ENCODE measurements at places on chromosomes 4 and X.

GRCh38 chrX:21948897-21949578 lies 8.5 kb downstream of the SMS start:
- DNase-seq: no peak

- no peak for DNase-seq
Observed at GRCh38 chr4:140764785-140765392, 8.7 kb upstream of the TBC1D9 start.

- no peak for DNase-seq
Observed at GRCh38 chr4:168188754-168189153, 96.4 kb downstream of the ANXA10 start.

- DNase-seq: no peak
Observed at GRCh38 chr4:155891058-155891457, 12.4 kb upstream of the TDO2 start.

DNA sequence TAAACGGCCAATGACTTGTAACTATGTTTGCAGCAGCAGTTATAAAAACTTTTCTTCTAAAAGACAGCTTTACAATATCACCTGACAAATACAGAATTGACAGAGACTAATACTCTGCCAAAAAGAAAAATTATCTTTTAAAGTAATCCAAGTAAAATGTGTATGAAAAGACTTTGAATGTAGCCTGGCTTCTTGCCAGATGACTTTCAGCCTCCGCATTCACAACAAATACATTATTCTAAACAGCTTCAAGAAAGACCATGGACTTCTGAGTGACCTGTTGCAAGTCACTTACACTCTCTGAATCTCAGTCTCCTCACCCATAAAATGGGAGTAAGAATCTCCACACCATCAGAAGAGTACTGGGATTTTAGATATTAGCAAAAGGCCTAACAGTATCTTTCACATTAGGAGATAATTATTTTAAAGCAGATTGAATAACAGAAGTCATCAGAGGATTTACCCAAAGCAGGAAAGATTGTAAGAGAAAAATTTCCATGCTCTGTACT lies 2.5 kb downstream of the ADAMTS3 start:
- DNase-seq: no peak

- DNase-seq: no peak
Observed at GRCh38 chr4:84151574-84151973, 347.5 kb downstream of the NKX6-1 start.

DNA sequence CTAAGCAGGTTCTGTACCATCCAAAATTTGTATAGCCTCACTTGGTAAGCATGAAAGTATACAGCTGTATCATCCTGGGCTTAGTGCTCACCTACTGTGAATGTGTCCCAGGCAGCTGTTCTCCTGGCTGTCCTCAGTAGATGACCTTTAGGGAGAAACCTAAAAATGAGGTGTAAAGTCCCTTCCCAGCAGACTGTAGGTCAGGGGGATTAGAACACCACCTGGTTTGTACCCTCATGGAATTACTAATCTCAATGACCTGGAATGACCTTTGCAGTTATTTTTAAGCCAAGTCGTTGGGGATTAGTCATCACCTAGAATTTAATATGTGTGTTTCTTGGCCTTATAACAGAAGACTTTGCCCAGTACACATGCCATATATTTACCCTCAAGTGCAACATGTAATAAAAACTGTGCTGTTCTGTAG lies 39.1 kb upstream of the MBTPS2 start:
- no peak for DNase-seq

GRCh38 chr4:150123796-150124677 lies 45.8 kb downstream of the DCLK2 start:
- no peak for DNase-seq

DNA sequence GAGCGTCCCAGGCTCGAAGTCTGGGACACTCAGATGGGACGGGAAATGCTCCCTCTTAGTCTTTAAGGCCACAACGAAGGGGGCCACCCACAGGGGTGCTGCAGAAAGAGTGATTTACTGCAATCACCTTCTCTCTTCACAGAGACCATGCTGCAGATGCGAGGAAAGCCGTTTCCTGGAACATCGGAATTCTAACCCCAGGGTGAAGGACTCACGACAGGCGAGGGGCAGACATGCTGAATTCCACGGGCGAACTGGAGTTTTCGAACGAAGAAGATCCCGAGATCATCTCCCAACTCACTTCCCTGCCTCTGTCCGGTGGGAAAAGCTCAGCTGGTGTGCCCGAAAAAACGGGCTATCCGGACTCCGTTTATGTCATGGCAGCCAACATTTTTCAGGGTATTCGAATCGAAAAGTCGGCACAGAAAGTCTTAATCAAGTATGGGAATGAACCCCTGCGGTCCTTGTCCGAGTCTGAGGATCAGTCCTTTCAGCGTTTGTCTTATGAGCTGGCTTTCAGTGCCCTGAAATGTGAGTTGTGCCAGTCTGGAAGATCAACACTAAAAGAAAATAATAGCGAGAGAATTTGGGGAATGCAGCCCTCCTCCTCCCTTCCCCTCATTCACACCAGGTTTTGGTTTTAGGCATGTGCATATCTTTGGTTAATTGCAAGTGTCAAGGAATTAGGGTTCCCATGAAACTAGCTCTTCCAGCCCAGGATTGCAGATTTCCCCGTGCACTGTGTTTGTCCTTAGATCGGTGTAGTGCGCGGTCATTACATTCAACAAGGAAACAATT lies 905 bp downstream of the NSUN7 start:
- no peak for DNase-seq

GRCh38 chr4:101050088-101050836 lies 297.1 kb downstream of the PPP3CA start:
- no peak for DNase-seq

DNA sequence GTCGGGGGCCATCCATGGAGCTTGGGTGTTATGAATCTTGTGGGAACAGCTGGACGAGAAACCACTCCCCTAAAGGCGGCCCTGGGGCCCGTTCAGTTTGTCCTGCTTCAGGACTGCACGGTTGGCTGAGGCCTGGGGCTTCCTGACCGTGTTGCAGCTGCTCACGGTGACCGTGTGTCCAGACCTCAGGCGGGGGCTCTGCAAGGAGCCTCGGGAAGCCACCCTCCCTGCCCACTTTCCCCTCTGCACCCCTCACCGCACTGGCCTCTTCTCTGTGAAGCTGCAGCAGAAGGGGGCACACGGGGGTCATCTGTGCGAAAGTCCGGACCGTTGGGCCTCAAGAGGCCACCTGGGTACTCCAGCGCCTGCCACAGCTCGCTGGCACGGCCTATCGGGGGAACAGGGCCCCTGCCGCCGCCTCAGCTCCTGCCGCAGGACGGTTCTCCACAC lies 29.4 kb downstream of the UVSSA start:
- no peak for DNase-seq

- no peak for DNase-seq
Observed at GRCh38 chr4:137707626-137708025, 175.3 kb upstream of the PCDH18 start.

GRCh38 chr4:152939621-152940020 lies 3.5 kb downstream of the FHDC1 start:
- DNase-seq: no peak

- DNase-seq: no peak
Observed at GRCh38 chr4:150493851-150494250, 88.1 kb upstream of the MAB21L2 start.

DNA sequence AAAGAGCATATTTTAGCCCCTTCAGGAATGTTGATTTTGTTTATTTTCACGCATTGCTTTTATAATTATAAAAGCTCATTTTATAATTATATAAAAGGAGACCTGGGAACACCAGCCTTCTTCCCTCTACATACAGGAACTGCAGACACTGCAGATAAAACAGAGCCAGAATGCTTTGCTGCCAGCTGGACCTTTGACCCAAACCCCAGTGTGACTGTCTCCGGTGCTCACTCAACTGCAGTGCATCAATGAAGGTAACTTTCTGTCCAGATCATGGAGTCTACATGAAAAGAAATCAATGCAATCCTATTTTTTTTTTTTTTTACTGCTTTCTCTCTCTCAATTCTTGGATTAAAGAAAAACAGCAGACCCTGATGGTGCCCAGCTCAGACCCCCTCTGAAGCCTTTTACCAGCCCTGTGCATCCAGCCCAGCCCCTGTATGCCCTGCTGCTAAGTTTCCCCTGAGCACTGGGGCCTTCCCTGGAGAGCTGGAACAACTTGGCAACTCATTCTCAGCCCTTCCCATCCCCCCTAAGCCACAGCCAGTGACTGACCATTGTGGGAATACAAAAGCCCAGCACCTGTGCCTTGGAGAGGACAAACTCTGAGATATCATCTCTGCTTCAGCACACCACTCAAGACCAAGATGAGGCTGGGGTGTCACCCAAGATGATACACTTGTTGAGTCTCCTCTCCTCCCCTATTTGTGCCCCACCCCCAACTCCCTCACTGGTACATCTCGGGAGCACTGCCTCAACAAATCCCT lies 182.1 kb downstream of the EVC2 start:
- no peak for DNase-seq
